HT-29 (cell line): ENCODE measurements at places on chromosomes 6 and 20.
A peak's percentile ranks its signal among the peaks of the same experiment; 100 is the strongest.

GRCh38 chr20:14673164-14673563 is 335.8 kb upstream of the FLRT3 start:
- no peak for DNase-seq

- no peak for DNase-seq
Observed at GRCh38 chr20:9916761-9917160, 77.9 kb upstream of the PAK5 start.

GRCh38 chr6:141401168-141401567 is 731.6 kb upstream of the GJE1 start:
- no peak for DNase-seq

DNA sequence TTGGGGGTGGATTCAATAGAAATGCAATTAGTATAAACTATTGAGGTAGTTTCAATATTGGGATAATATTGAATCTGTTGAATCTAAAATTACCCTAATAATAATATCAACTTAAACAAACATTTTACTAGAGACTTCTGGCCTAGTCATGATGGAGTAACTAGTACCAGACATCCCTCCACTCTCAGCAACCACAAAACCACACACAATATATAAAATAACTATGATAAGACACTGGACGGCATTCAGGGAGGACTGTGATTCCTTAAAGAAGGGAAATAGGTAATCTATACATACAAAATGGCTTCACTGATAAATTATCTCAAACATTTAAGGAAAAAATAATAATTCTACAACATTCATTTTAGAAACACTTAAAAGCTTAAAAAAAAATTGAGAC is 38.9 kb upstream of the TMEM14A start:
- no peak for DNase-seq

GRCh38 chr6:39357998-39358686 is 35.6 kb upstream of the KCNK16 start:
- DNase-seq = peak; percentile 34

- DNase-seq = no peak
Observed at GRCh38 chr6:137216106-137216505, 3.1 kb downstream of the IFNGR1 start.

DNA sequence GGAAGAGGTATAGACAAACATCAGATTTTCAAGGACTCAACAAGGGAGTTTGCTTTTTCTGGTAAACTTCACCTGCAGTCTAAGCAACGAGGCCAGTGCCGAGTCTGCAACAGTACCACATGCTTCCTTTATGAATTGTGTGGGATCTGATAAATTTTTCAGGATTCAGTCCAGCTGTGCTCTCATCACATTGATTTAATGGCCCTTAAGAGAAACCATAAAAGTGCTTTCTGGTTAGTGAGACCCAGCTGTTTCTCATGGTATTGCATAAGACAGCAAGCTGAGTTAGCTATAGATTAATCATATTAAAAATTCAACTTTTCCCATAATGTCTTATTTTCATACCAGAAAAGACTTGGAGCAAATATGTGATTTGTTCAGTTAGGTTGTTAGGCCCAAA is 291.4 kb downstream of the CENPW start:
- no peak for DNase-seq

DNA sequence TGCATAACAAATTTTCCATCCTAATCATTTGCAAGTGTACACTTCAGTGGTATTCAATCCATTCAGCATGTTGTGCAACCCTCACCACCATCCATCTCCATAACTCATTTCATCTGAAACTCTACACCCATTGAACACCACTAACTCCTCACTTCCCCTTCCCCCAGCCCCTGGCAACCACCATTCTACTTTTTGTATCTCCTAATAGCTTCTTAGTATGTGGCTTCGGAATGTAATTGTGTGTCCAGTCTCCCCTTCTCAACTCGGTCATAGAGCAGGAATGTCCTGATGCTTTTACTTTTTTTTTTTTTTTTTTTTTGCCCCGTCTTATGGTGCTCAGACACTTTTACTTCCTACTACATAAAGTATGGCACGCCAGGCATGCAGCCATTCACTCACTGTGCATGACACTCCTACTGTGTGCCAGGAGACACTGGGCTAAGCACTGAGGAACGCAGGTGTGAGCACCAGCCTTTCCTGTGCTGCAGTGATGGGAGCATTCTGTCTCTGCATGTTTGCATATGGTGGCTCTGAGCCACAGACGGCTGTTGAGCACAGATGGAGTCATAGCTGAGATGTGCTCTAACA is 15.3 kb downstream of the HCK start:
- DNase-seq = no peak
